ENCODE measurements at places on chromosomes 2 and 18.

DNA sequence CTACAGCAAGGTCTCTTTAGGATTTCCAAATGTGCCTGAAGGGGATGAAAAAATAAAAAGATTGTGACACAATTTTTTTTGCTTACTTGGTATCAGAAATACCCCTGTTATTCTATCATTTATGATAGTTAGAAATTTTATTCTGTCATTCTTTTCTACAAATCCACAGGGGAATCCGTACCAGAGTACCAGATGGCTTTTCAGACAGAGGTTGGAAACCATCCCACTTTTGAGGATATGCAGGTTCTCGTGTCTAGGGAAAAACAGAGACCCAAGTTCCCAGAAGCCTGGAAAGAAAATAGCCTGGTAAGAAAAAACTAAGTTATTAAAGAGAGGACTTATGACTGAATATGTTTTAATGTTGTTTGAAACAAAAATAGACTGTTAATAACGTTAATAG lies 92.6 kb upstream of the FAM117B start:
- DNase-seq = no peak

DNA sequence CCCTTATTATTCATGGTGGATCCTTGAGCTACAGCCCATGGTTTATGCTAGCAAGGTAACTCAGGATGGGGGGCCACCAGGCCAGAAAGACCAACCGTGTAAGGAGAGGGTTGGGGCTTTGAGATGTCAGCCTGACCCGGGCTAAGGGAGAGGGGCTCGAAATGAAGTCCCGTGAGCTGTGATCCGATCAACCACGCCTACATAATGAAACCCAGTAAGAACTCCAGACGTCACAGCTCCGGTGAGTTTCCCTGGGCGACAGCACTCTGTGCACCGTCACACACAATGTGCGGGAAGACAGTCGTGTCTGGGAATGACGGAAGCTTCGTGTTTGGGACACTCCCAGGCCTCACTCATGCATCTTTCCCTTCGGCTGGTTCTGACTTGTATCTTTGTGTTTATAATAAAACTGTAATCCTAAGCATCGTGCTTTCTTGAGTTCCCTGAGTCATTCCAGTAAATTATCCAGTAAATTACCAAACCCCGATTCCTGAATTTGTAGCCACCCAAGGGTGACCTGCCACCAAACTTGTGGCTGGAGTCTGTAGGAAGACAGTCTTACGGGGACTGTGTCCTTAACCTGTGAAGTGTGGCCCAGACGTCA lies 44.2 kb downstream of the CYP27C1 start:
- DNase-seq = no peak

DNA sequence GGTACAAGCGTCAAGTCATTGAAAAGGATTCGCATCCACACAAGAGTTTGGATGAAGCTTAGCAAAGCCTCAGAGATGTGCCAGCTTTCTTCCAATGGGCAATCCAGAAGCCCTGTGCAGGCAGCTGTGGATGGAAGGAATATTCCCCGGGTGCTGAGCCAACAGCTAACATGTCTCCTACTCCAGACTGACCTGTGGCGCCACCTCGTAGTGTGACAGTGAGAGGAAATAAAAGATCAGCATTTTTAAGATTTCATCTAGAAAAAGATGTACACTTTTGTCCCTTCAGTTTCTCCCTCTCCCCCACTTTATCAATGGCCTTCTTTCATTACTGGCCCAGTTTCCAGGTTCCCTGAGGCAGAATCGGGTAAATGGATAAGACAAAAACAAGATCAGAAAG lies 48.9 kb upstream of the SPATS2L start:
- no peak for DNase-seq

- DNase-seq = no peak
Measured at GRCh38 chr2:195537811-195538210, 119.2 kb upstream of the SLC39A10 start.
